Activated T-cell treated with anti-CD3 and anti-CD28 coated beads, Interleukin-2, amount 50 U/mL, for 1 hour (primary cell): ENCODE measurements at places on chromosomes 11 and 22.

DNA sequence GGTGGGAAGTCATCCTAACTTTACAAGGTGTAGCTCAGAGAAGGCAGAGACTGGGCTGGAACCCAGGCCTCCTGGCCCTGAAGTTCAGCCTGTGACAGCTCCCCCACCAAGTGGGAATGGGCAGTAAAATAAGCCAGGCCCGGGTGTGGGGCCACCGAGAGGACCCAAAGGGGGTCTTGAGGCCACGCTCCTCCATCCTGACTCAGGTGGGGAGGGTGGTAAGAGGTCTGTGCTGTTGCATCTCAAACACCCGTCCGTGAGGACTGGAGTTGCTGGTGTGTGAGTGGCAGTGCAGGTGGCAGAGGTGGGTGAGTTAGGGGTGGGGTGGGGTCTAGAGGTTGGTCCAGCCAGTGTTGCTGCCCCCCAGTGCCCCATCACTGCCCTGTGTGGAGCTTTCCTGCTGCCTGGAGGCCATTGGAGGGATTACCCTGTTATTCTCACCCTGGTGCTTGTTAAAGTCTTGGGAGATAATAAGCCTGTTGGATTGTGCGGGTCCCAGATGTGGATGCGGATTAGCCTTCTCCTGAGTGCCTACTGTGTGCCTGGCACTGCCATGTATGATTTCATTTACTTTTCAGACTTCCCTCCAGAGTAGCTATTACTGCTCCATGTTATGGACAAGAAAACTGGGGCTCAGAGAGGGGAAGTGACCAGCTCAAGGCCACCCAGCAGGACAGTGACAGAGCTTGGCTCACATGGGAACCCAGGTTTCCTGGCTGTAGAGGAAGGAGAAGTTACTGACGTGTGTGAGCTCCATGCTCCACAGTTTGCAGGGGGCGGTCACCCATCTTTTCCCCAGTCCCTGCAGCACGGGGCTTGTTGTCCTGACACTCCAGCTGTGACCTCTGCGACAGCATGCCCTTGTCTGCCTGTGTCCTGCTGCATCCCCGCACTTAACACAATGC lies 12.9 kb downstream of the SERPINH1 start:
- DNase-seq, result no peak

DNA sequence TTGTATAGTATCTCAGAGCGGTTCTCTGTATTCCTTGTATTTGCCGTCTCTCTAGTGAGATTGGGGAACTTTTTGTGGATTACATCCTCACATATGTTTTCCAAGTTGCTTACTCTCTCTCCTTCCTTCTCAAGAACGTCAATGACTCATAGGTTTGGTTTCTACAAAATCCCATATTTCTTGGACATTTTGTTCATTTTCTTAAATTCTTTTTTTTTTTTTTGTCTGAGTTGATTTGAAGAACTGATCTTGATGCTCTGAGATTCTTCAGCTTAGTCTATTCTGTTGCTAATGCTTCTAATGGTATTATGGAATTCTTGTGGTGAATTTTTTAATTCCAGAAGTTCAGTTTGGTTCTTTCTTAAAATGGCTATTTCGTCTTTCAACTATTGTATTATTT lies 28.4 kb upstream of the SLN start:
- DNase-seq, result no peak

DNA sequence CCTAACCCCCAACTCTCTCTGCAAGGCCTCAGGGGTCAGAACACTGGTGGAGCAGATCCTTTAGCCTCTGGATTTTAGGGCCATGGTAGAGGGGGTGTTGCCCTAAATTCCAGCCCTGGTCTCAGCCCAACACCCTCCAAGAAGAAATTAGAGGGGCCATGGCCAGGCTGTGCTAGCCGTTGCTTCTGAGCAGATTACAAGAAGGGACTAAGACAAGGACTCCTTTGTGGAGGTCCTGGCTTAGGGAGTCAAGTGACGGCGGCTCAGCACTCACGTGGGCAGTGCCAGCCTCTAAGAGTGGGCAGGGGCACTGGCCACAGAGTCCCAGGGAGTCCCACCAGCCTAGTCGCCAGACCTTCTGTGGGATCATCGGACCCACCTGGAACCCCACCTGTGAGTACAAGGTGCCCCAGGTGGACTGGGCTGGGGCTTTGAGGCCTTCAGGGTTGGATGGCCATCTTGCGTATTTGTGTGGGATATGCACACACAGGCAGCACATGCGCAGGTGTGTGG lies at the start of gene BEST1:
Gene BEST1 (plus strand): TSS at position 317 of the 513 bp plus-strand sequence. CDS start 1,456 bp downstream, outside the sequence.
- DNase-seq, result no peak

DNA sequence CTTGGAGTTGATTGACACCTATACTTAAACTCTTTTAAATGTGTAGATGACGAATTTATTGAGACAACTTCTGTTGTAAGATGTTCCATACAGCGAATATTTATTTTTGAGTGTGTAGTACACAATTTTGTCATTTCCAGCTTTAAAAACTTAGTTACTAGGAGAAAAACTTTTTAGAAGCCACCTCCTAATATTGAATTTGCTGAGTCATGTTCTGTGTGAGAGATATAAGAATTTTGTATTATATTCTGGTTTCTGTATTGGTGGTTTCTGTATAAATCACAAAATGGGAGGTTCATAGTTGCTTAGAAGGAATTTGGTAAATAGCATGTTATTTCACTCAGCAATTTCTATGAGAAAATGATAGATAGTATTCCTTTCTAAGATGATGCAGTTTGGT lies 171.3 kb downstream of the WNT11 start:
- no peak for DNase-seq

- DNase-seq, result no peak
Observed at GRCh38 chr11:133228471-133229329, 303.6 kb downstream of the OPCML start.

- DNase-seq, result no peak
Observed at GRCh38 chr11:129453293-129453721, 77.7 kb downstream of the BARX2 start.

DNA sequence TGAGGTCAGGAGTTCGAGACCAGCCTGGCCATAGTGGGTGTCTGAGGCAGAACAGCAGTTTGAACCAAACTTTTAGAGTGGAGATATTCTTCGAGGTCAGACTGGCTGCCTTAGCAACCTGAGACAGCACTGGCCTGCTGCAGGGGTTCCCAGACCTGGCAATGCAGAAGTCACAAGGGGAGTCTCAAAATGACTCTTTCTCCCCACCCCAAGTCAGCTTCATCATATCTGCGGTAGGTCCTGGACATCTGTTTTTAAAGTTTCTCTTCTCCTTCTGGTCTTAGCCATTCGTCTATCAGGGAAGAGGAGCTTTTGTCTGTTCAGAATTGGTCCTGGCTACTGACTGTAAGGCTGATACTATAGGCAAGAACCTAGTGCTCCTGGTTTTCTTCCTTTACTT lies 14.5 kb upstream of the CLMP start:
- DNase-seq, result no peak

DNA sequence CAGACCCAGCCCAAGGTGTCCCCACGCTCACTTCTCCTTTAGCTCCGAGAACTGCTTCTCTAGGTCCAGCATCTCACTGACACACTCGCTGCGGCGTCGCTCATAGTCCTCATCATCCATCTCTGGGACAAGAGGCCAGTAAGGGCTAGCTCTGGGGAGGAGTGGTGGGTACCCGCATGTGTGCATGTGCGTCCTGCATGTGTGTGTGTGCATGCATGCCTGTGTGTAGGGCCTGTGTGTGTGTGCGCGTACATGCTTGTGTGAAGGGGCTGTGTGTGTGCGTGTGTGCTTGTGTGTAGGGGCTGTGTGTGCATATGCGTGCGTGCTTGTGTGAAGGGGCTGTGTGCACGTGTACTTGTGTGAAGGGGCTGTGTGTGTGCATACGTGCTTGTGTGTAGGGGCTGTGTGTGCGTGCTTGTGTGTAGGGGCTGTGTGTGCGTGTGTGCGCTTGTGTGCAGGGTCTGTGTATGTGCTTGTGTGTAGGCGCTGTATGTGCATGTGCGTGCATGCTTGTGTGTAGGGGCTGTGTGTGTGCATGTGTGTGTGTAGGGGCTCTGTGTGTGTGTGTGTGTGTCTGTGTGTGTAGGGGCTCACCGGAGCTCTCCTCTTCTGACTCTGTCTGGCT lies 3.3 kb downstream of the BRMS1 start:
- DNase-seq, result no peak

- DNase-seq, result no peak
Observed at GRCh38 chr11:65695459-65696241, 16.4 kb upstream of the KAT5 start.

- no peak for DNase-seq
Observed at GRCh38 chr11:87325490-87325872, 287.7 kb downstream of the TMEM135 start.

DNA sequence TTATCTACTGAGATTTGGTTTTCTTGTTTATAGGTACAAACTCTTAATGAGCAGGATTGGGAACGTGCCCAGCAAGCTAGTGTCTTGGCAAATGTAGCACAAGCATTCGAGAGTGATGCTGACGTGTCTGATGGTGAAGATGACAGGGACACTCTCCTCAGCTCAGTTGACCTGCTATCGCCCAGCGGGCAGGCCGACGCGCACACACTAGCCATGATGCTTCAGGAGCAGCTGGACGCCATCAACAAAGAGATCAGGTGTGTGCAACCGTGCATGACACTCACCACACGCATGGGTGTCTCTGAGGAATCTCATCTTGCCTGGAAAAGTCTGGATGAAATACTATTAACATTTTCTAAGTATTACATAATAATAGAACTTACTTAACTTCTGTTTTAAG lies 54.7 kb upstream of the CTTN start:
- DNase-seq, result no peak

- DNase-seq, result no peak
Observed at GRCh38 chr11:69099180-69099579, 50.4 kb downstream of the TPCN2 start.

- DNase-seq, result no peak
Observed at GRCh38 chr22:49192180-49192856, 635.4 kb downstream of the BRD1 start.

- DNase-seq, result no peak
Observed at GRCh38 chr22:30420347-30421125, 5.0 kb upstream of the MTFP1 start.

DNA sequence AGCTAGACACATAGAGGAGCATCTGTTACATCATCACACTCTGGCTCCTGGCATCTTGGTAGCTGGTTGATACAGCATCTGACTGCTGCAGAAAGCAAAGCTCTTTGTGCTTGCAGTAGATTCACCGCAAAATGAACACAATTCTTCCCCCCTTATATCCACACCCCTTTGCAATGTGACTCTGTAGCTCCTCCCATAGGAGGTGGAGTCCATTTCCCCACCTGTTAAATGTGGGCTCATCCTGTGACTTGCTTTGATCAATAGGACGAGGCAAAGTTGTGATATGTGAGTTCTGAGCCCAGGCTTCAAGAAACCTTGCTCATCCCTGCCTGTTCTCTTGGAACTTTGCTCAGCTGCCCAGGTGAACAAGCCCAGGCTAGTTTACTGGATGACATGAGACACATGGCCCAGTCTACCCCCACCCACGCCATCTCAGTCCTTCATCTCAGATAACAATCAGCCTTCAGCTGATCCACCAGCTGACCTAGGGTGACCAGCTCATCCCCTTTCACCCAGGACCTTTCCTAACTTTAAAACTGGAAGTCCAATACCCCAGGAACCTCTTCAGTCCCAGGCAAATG lies 272.2 kb downstream of the TENM4 start:
- DNase-seq, result no peak

- no peak for DNase-seq
Observed at GRCh38 chr11:66882561-66883015, 25.7 kb downstream of the LRFN4 start.

DNA sequence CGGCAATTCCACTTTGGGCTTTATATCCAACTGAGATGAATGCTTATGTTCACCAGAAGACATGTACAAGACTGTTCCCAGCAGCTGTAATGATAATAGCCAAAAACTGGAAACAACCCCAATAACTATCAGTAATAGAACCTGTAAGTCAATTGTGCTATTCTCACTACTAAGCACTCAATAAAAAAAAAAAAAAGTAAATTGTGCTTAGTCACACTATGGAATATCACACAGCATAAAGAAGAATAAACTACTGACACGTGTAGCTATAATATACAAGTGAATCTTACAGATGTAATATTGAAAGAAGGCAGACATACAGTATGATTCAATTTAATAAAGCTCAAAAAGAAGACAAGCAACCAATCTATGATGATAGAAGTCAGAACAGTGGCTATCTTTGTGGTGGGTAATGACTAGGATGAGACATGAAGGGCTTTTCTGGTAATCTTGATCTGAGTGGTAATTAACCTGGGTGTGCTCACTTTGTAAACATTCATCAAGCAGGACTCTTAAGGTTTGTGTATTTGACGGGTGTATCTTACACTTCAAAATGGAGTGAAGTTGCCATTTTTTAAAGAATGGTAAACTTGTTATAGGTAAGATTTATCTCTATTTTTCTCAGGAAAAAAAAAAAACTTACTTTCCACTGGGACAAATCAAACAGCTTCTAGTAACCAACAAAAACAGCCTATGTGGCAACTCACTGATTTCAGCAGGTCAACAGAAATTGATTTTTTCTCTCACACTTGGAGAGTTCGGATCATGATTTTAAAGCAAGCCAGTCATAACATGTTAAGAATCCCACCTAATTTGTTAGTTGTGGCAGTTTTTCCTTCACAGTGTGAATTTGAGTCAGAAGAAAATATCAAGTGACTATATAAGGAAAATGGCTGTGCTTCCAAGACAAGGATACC lies 84.2 kb downstream of the CCDC83 start:
- DNase-seq, result no peak

DNA sequence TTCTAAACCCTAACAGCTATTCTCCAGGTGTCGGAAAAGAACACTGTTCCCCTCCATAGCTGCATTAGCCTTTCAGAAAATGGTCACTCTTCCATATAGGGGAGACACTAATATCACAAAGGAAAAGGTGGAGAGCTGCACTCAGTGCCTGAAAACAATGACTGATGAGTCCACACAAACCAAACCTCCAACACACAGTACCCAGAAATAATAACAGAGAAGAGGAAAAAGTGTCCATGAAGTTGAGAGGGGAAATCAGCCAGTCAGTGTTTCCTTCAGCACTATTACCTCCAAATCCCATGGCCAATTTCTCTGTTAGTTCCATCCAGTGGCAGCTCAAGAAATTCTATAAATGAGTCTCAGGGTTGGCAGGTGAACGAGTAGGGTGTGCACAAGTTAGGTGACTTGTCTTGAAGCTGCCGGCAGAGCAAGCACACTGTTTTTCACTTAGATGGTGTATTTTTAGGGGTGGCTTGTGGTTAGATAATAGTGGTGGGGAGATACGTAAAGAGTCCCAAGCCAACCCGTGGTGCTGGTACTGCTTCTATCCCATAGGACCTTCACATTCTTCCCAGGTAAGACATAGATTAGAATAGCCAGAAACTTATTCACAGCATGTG lies 84.5 kb upstream of the CHRM4 start:
- no peak for DNase-seq

- DNase-seq, result no peak
Observed at GRCh38 chr11:4887591-4887990, 5.9 kb downstream of the OR51T1 start.

DNA sequence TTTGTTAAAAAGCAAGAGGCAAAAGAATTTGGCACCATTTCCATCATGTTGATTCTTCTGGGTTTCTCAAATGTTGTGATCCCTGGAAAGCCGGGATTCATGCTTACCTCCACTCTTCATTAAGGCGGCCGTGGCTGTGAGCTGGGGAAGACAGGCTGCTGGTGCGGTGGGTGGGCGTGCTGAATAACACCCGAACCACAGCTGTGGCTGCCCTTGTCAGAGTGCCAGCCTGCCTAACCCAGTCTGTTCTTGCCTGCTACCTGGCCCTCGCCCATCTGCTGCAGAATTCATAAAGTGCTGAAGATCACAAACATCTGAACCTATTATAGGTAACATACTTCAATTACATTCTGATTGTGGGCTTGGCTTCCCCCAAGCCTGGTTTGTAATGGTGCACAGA lies 95.8 kb upstream of the RCN1 start:
- no peak for DNase-seq

GRCh38 chr11:24422376-24422775 lies 74.5 kb upstream of the LUZP2 start:
- no peak for DNase-seq
